ENCODE measurements at places on chromosomes 6 and 20.
A peak's percentile ranks its signal among the peaks of the same experiment; 100 is the strongest.

DNA sequence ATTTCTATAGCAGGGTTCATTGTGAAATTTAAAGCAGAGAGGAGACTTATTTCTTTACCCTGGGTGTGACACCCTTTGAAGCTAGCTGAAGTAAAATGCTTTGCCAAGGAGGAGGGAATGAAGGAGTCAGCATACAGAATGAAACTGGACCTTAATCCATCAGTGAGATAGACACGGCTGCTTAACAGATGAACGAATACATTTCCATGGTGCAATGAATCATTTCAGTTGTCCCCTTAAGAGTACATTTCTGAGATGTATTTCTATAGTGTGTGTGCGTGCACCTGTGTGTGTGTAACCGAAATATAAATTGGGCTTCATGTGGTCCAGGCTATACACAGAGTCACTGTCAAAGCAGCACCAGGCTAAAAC is 73.8 kb upstream of the CD93 start:
- DNase-seq = no peak

DNA sequence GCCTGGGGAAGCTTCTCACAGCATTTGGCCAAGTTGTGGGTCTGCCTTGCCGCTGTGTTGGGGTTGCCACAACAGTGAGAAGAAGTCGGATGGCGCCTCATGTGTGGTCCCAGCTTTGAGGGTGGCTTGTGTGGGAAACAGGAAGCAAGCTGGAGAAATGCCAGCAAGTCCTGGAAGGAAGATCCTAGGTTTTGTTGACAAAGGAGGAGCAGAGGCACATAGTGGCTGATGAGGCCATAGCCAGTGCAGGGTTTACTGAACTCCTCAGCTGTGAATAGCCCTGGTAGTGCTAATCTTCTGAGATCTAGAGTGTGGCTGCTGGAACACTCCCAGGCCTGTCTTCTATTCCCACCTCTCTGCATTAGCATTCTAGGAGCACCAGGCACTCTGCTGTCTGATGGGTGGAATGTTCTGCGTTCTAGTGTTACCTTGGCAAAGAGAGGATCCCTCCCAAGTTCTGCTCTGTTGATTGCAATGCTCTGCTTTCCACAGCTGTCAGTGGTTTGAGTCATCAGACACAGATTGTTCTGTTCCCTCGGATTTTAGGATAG is 25.2 kb downstream of the SNPH start:
- DNase-seq = no peak

DNA sequence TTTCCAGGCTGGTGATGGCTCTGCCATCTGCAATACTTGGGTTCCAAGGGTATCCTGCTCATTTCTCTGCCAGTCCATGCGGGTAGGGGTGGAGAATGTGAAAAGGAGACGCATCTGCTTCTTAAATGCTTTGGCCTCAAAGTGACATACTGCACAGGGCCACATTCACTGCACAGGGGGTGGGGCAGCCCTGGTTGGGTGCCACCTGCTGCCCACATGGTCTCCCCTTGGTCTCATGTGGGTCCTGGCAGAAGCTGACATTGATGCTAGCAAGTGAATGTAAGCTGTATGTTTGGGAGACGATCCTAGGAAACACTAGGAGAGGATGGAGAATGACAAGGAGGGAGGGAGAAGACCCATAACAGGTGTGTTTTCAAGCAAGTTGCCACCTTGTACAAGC is 140.9 kb downstream of the EDN3 start:
- DNase-seq = no peak

DNA sequence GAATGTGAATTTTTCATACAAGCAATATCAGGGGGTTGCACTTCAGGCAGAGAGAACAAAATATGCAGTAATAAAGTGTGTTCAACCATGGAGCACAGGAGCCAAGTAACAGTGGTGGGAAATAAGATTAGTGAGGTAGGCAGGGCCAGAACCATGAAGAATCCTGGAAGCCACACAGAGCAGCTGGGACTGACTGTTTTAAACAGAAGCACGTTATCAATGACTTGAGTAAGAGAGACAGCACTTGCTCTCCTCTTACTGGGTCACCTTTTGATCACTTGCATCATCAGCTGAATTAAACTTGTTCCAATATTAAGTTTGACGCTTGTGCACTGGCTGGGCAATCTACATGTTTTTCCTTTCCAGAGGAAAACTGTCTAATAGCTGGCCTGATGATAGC is 238.5 kb downstream of the TBX18 start:
- no peak for DNase-seq

- no peak for DNase-seq
These were observed 27.8 kb upstream of the FAM110A start for GRCh38 chr20:805713-806112.

GRCh38 chr6:67952121-67952520 is 683.0 kb upstream of the ADGRB3 start:
- DNase-seq = no peak

DNA sequence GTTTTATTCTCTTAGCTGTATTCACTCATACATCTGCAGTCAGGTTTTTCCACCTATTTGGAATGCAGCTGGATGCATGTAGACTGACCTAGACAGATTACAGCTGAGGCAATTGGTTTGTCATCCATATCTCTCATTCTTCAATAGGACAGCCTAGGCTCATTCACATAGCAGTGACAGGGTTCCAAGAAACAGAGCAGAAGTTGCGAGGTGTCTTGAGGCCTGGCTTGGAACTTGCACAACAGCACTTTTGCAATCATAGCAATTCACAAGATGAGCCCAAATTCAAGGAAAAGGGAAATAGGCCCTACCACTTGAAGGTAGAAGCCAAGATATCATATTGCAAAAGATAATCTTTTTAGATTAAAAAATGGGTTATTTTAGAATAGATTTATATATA is 508.9 kb upstream of the JAG1 start:
- DNase-seq = no peak

- peak; percentile 28 for DNase-seq
These were observed 748 bp upstream of the ZNF292 start for GRCh38 chr6:87154641-87154992.

GRCh38 chr20:16368645-16369292 is 204.5 kb downstream of the KIF16B start:
- no peak for DNase-seq

GRCh38 chr6:160273750-160274149 is 15.1 kb upstream of the SLC22A2 start:
- no peak for DNase-seq

DNA sequence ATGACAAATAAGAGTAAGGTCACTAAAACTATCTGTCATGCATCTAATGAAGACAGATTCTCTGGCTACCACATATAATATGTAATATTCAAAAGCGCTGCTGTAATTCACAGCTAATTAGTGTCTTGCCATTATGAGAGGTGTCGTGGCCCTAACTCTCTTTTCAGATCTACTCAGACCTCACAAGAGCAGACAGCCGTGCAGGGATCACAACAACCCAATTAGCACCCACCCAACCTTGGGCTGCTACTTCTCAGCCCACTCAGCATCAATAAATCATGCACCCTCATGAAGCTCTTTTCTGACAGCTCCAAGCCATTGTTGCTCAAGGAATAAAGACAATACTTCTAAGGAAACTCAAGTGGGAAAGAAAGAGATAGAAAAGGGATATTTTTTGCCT is 61.5 kb downstream of the FRK start:
- DNase-seq = no peak

DNA sequence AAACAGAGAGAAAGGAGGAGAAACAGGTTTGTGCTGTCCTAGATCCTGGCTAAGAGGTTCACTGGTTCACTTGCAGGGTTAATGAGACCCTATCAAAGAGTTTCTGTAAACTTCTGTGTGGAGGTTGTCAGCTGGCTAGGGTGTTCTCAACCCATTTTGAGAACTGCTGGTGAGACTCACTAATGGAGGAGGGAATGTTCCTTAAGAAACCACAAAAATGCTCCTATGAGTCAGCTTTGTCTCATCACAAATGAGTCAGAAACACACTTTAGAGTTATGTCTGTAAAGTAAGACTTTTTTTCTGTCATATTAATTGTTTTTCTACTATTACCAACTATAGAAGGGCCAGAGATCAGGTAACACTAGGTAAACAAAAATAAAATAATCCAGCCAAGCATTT is 884.4 kb downstream of the PHF3 start:
- no peak for DNase-seq

- DNase-seq = no peak
These were observed 217.3 kb upstream of the SULF2 start for GRCh38 chr20:48002517-48002970.

DNA sequence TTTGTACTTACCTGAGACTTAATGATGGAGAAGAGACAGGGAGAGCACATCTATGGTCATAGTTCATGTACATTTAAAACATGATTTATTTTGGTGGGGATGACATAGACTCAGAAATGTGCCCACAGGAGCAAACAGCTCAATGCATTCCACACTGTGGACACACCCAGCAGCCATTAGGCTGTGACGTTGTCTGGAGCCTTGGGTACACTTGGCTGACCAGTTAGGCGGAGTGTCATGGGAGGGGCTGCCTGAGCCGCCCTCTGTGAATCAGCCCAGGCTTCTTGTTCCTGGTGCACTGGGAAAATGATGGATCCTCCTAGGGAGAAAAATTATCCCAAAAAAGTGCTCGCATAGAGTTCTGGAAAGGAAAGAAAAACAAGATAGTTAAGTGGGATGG is 231.0 kb upstream of the GMDS start:
- DNase-seq = no peak

DNA sequence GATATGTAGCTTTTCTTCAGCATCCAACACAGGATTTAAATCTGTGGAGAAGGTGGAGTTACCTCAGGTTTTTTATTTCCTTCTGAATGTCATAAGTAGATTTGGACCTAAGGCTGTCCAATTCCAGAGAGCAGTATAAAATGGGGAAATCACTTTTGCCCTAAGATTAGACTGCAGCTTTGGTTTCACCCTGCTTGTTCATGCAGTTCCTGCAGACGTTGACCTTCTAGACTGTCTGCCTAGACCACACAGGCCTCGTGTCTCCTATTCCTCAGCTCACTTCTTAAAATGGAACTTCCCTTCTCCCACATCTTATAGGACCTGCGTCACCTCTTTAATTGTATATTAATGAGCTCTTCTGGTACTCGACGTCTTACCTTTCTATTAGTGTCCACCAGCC is 26.0 kb upstream of the C6orf62 start:
- DNase-seq = no peak

DNA sequence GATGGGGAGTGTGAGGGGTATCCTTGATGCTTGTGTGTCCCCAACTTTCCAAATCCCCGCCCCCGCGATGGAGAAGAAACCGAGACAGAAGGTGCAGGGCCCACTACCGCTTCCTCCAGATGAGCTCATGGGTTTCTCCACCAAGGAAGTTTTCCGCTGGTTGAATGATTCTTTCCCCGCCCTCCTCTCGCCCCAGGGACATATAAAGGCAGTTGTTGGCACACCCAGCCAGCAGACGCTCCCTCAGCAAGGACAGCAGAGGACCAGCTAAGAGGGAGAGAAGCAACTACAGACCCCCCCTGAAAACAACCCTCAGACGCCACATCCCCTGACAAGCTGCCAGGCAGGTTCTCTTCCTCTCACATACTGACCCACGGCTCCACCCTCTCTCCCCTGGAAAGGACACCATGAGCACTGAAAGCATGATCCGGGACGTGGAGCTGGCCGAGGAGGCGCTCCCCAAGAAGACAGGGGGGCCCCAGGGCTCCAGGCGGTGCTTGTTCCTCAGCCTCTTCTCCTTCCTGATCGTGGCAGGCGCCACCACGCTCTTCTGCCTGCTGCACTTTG is at the start of gene TNF:
Gene TNF, plus strand, starts transcription at position 231 of the 567 bp plus-strand sequence. Its CDS starts 177 bp downstream, at position 408.
- no peak for DNase-seq

All from NCI-H1436 treated with DMSO at 0.1 percent for 48 hours (cell line).